ENCODE measurements at places on chromosomes 13 and 19.

- DNase-seq, result peak; percentile 36
Measured at GRCh38 chr13:44425041-44425814, 51.6 kb downstream of the SERP2 start.

DNA sequence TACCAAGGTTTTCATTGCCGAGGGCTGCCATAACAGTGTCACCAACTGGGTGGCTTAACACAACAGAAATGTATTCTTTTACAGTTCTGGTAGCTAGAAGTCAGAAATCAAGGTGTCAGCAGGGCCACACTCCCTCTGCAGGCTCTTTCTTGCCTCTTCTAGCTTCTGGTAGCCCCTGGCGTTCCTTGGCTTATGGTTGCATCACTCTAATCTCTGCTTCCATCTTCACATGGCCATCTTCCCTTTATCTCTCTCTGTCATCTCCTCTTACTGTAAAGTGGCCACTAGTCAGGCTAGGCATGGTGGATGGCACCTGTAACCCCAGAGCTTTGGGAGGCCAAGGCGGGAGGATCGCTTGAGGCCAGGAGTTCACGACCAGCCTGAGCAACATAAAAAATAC, 38.0 kb upstream of the MRI1 start:
- DNase-seq, result no peak

DNA sequence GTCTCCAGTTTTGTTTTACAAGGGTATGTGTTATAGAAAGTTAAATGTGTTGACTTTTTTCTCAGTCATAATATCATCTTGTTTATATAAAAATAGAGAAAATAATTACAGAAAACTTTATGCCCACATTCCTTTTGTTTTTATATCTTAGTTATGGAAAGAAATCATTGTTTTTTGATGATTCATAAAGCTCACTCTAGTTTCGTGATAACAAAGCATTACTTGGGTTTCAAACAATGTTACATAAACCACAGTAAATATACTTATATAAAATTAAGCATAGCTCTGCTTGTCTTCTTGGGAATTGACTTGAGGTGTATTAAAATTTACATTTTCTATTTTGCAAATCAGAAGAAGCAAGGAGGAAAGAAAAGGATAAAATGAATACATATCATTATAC, 111.8 kb downstream of the SGCG start:
- no peak for DNase-seq

- no peak for DNase-seq
Measured at GRCh38 chr19:28210886-28211285, 1002.1 kb downstream of the UQCRFS1 start.

- no peak for DNase-seq
Measured at GRCh38 chr19:21519488-21519887, 14.1 kb downstream of the ZNF429 start.

Measured in NCI-H1092 treated with DMSO at 0.1 percent for 48 hours (cell line).